SK-N-SH treated with all-trans-retinoic acid at 6 μM for 48 hours (cell line): ENCODE measurements at places on chromosomes 11 and 22.

- no peak for ATAC-seq
These were observed 22.6 kb downstream of the PHLDB1 start for GRCh38 chr11:118629761-118630661.

DNA sequence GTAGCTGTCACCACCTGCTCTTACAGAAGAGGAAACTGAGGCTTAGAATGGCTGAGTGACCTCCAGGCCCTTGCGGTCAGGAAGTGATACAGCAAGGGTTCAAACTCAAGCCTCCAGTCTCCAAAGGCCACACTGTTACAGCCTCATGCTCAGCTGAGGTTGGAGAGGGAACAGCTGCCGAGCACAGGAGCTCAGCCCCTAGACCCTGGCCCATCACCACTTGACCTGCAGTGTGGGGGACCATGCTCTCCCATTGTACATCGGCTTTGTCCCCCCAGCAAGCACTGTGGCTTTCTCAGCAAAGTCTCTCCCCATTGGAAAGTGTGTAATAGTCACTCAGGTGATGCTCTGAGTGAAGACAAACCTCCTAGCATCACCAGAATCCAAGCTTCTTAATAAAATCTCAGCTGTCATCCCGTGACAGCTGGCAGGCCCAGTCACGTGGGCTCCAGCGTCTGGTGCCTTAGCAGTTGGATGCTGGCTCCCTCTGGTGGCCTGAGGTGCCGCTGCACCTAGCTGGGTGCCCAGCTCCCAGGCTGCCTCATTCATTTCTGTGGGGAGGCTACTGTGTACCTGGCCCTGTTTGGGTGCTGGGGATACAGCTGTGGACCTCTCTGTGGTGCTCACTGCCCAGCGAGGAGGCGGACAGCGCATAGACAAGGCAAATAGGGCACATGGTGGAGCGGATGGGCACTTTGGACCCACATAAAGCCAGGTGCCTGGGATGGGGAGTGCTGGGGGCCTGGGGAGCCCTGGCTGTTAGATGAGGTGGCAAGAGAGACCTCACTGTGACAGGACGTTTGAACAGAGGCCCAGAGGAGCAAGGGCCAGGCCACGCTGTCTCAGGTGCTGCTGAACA, 19.1 kb upstream of the MYRF start:
- peak; percentile 94 for ATAC-seq

DNA sequence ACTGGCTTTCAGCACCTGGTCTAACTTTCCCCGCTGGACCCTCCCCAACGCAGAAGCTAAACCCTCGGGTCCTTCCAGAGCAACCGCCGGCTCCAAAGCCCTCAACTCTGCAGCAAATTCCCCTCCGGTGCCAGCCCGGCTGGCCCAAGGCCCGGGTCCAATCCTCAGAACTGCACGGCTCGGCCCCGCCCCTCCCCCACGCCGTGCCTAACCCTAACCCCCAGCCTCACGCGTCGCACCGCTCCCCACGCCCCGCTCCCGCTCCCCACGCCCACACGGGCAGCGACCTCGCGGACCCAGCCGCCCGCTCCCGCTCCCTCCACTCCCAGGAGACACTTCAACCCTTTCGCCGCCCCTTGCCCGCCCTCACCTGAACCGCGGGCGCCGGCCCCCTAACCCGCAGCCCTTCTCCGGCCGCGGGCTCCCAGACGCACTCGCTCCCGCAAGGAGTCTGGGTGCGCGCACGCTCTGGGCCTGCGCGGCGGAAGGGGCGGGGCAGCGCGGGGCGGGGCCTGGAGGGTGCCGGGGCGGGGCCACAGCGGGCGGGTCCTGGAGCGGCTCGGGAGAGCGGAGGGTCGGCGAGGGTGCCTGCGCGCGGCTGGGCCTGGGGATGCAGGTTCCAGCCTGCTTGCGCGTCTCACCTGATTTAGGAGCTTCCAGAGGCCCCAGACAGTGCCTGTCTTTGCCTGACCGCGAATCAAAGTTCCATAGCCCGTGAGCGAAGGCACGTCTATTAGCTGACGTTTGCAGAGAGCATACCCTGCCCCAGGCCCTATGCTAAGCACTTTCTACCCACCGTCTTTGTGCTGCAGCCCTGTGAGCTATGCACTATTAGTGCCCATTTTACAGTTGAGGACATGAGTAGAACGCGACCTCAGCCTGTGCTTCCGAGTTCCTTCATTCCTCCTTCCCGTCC, at the start of gene NFRKB:
Gene NFRKB, minus strand, starts transcription at position 453 of the 916 bp plus-strand sequence. CDS start 2,729 bp downstream, outside the sequence.
- peak; percentile 99 for ATAC-seq

DNA sequence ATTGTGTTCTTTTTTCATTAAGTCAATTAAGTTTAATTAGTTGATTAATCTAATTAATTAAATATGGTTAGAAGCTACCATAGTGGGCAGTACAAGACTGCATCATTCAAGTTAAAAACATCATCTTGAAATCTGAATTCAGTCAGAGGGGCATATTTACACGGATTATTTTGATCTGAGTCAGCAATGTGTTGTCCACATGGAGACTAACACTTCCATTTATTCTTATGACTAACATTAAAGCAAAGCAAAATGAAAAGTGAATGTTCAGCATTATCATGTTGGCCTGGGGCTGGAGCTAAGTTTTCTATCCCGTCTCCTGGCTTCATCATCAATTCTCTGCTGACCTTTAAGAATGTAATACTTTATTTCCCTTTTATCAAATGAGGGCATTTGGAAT, 17.3 kb downstream of the FLI1 start:
- ATAC-seq = peak; percentile 26; the same call in 2 of the 3 replicates

DNA sequence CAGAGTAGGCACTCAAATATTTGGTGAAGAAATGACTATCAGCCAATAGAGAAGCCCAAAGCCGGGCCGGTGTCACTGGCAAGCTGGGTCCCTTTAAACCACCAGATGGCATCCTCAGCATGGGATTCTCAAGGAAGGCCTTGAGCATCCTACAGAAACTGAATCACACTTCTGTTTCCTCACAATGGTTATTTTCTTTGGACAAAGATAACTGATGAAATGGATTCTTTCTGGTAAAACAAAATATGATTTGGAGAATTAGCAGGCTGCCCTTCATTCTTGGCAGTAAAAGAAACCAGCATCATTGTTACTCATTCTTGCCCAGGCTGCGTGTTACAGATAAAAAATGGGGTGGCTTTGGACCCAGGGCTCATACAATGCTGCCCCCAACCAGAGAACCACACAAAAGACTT, 30.3 kb upstream of the ASPHD2 start:
- ATAC-seq = peak; percentile 97

GRCh38 chr22:34950489-34950888, 115.5 kb upstream of the ISX start:
- no peak for ATAC-seq

DNA sequence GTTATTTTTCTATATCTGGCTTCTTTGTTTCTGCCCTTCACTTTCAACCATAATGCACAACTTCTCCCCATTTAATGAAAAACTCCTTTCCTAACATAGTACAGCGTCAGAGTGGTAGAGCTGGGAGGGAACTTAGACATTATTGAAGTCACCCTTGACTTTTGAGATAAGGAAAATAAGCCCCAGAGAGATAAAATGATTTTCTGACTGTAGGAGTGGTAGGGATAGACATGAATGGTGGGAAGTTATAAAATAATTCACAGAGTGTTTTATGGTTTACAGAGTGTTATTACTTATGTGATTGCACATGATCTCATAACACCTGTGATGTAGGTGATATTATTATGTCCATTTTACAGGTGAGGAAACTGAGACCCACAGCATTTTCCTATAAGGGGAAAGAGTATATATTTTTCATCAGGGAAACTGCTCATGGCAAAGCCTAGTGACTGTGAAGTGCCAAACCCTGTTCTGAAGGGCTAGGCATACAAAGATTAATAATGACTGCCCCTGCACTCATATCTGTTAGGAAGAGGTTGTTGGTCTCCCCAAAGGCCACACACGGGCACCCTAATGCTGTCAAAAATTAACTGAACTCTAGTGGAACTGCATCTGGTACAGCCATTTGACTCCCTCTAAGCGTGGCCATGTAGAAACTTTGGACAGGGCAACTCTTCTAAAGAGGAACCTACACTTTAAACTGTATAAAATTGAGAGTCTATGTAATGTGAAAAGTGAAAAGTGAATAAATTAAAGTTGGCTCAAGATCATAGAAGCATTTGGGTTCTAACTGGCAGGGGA, 61.1 kb upstream of the PICALM start:
- no peak for ATAC-seq

- ATAC-seq = peak; percentile 89
These were observed 81.3 kb upstream of the BLID start for GRCh38 chr11:122197066-122197987.

DNA sequence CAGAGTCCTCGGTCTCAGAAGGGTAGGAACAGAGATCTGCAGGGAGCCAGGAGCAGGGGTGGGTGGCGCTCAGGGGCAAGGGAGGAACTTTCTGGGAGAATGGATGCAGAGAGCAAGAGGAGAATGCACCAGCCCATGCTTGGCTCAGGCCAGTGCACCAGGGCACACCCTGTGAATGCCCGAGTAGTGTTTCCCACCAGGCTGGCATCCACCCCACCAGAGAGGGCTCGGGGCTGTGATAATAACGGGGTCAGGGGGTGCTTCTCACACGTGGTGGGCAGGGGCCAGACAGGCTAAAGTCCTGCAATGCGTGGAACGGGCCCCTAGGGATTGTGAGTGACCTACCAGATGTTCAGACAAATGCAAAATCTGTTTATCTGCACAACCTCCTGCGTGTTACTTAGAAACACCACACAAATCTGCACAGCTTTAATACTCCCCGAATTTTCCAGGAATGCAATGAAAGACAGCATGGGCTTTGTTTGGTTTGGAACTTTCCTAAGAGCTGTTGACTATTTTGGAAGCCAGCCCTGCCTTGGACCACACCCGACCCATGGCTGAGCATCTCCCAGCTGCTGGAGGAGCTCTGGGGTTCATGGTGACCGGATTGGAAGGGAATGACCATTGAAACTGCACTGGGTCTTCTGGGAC, 368.3 kb downstream of the SHANK2 start:
- ATAC-seq = no peak

GRCh38 chr11:110272919-110273318, 23.5 kb downstream of the RDX start:
- ATAC-seq = no peak

DNA sequence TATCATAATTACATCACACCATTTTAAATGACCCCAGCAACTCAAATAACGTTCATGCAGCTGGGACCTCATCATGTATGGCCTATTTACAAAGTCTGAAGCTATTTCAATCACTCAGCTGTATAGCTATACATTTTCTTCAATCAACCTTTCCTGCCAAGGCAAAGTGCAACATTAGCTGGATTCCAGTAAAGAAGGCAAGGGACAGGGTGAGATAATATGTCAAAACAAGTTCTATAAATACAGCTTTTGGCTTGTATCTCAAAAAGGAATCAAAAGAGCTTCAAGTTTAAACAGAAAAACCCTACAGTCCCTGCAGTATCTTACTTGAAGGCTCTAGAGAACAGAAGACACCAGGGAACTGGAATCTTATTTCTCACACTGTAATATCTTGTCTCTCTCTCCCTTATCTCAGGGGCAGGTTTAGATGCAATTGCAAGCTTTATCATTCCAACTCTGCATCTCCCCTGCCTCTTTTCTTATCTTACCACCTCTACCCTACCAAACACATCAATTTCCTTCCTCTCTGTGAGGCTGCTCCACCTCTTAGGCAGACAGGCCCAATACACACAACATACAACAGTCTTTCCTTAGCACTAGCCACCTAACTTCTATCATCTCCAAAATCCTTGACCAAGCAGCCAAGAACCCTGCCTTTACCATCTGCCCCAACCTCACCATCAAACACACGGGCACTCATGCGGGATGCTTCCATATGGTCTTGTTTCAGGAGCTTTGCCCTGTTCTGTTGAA, 34.5 kb downstream of the CELF1 start:
- ATAC-seq = no peak; the same call in 2 of the 3 replicates
